ENCODE measurements at places on chromosomes 5 and 9. TPM values are rescaled to one million over a fixed set of nuclear protein-coding genes. Genes with fewer than 3 reads are reported as not detected.

The PCDHA1 gene
- total RNA-seq: not detected

The RNF180 gene
- not detected for total RNA-seq

The DMRT2 gene
- total RNA-seq: not detected

- no peak for DNase-seq
These were observed 8.3 kb downstream of the PPIC start for GRCh38 chr5:123028222-123028621.

- DNase-seq: no peak
These were observed 87.2 kb downstream of the MRPS27 start for GRCh38 chr5:72232838-72233237.

DNA sequence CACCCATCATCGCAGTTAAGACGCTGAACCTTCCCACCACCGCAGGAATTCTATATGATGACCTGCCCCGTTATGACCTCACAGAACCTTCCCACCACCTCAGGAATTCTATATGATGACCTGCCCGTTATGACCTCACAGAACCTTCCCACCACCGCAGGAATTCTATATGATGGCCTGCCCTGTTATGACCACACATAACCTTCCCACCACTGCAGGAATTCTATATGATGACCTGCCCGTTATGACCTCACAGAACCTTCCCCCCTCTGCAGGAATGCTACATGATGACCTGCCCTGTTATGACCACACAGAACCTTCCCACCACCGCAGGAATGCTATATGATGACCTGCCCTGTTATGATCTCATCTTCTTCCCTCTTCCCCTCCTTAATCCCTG is 64.3 kb downstream of the IRX1 start:
- DNase-seq: no peak

DNA sequence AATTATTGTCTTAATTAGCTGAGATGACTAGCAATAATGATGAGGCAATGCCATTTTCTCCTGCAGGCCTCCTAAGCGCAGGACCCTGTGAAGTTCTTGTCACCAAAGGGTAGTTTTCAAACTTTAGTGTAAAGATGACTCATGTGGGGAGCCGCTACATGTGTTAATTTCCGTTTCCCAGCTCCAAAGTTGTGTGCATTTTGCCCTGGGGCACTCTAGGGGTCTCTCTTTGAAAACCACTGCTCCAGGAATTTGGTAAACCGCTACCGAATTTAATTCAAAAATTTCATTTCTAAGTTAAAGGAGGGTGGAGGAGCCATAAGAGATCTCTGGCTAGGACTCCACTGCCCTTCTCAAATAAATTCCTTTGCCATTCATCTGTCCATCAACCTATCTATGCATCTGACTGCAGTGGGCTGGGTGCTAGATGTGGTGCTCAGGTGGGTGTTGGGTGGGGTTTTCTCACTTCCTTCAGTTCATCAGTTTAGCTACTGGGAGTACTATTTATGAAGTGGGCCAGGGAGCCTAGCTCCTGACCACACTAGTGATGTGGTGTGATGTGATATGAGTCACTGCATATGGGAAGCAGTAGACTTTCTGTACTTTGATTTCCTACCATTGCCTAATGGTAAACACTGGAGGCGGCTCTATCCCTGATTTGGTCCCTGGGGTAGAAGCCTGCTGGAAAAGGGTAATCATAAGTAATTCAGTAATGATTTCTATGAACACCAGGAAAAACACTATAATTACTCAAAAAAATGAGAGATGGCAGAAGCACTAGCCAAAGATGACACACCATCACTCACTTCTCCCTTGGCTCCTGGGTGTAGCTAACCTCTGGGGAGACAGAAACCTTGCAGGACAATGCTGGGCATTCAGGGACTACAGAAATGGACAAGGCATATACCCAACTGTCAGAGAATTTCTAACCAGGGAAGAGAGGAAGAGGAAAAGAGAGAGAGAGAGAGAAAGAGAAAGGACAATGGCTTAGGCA is 4.0 kb upstream of the ZSWIM6 start:
- no peak for DNase-seq

GRCh38 chr9:116453785-116454184 is 233.3 kb upstream of the TRIM32 start:
- DNase-seq: no peak

GRCh38 chr5:8613078-8613685 is 744.2 kb downstream of the MTRR start:
- DNase-seq: no peak

GRCh38 chr5:96807075-96807654 is 580 bp downstream of the ERAP1 start:
- DNase-seq: no peak

The SLC6A18 gene
- not detected for total RNA-seq

DNA sequence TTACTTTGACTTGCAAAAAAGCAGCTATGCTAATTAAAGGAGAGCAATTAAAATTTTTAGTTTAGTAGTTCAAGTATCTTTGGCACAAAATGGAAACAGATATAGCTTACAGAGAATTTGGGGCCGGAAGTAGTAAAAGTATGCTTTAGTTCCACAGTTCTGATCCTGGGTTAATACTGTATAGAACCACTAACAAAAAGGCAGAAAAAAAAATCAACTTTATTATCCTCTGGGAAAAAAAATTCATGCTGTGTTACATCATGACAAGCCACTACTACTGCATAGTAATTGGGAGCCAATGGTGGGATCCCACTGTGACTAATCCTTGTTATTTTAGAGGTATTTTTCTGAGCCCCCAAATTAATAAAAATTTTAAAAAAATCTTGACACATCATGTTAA is 246.8 kb upstream of the PRDM9 start:
- DNase-seq: no peak

- DNase-seq: no peak
These were observed 86.7 kb downstream of the STK32A start for GRCh38 chr5:147321569-147321968.

GRCh38 chr9:121944711-121945191 is 148.4 kb downstream of the TTLL11 start:
- no peak for DNase-seq

DNA sequence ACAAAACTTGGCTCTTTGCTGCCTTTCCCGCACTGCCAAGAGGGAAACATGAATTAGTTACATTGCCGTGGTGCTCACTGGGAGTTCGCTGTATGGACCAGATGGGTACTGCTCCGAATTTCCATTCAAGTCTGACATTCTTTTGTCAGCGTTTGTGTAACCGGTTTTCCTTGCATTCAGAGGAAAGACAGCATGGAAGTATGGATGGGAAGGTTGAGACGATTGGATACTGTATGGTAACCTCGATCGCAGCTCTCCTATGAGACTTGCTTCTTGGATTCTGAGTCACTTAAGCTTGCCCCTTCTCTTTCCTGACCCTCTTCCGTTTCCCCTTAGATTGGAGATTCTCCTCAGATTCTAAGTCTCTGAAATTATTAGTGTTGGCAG is 625 bp upstream of the UBLCP1 start:
- DNase-seq: no peak

DNA sequence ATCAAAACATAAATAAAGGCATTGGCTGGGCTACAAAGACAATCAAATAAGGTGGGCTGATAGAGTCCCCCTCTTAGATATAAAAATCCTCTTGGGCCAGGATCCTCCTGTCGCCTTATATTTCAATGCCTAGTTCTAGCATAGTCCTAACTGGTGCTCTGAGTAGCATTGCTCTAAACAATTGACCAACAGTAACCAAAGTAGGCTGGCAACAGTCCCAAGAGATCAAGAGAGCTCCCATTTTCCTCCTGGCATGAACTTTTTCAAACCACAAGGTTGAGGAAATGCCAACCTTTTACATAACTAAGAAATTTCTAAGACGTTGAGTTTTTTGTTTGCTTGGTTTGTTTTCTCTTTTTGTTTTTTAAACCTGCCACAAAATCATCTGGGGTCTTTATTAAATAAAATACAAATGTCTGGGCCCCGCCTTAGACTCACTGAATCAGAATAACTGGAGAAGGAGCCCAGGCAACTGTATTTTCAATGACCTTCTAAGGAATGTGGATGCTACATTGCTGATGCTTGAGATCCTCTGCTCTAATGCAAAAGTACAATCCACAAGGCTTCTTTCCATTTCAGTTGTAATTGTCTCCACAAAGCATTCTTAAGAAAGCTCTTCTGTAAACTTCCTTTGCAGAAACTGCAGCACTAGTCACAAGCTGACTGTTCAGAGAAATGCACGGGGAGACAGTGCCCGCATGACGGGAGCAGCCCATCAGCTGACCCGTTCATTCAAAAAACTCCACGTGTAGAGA is 2.9 kb downstream of the SLC45A2 start:
- no peak for DNase-seq

The PAEP gene
- not detected for total RNA-seq

The C5orf46 gene
- total RNA-seq: not detected

The PCDHB2 gene
- not detected for total RNA-seq

GRCh38 chr5:136191304-136192014 is 1.5 kb downstream of the SMIM32 start:
- DNase-seq: no peak

DNA sequence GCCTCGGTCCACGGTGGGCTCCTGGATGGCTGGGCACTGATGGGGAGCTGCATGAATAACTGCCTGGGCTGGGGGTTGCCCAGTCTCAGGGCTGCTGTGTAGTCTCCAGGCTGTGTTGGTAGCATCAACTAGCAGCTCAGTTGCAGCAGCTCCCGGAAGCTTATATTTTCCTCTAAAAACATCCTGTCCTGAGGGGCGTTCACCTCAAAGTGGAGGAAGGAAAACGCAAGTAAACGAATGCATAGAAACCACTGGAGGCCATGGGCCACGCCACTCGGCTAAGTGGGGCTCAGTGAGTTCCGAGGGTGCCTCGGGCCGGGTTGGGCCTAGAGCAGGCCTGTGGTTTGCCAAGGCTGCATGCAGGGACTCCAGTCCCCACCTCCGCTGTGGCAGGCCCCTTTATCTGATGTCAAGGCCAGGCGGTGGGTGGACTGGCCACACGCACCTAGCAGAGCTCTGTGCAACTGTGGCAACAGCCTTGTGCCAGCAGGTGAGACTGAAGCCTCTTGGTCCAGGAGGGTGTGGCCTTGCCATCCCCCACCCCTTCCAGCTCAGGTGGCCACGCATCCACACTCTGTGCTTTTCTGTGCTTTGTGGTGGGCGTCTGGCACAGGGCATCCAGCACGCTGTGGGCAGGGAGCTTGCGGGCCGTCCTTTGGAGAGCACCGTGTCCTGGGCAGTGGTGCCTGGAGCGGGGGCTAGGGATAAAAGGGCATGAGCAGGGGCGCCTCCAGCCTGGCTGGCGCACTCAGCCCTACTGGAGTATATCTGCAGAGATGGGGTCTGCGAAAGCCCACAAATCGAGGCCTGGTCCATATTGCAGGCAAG is 15.1 kb downstream of the TCF7 start:
- no peak for DNase-seq

- no peak for DNase-seq
These were observed 6.5 kb downstream of the ARL14EPL start for GRCh38 chr5:116038817-116039216.

The S1PR3 gene
- total RNA-seq: 0.58 TPM

The KCTD16 gene
- total RNA-seq: not detected

- DNase-seq: no peak
These were observed 38.9 kb upstream of the RNU6ATAC start for GRCh38 chr9:134203224-134203623.

The DOCK2 gene
- 134 TPM for total RNA-seq

The OR1J2 gene
- total RNA-seq: not detected

- no peak for DNase-seq
These were observed 67.1 kb downstream of the KLF4 start for GRCh38 chr9:107422189-107423185.

The IFNA4 gene
- total RNA-seq: not detected

The HCN1 gene
- total RNA-seq: not detected

- DNase-seq: no peak
These were observed 18.7 kb downstream of the CAST start for GRCh38 chr5:96680759-96681470.

The DMRT3 gene
- total RNA-seq: not detected

The C1QTNF3 gene
- total RNA-seq: 0.73 TPM

GRCh38 chr9:104872656-104873488 is 55.1 kb downstream of the ABCA1 start:
- no peak for DNase-seq

The TNFSF8 gene
- total RNA-seq: 130 TPM

The OR13C8 gene
- not detected for total RNA-seq

The CDH6 gene
- not detected for total RNA-seq

GRCh38 chr5:151659001-151659754 is 27.5 kb downstream of the SPARC start:
- DNase-seq: peak; percentile 73

GRCh38 chr9:16579872-16580432 is 290.5 kb downstream of the BNC2 start:
- DNase-seq: no peak

GRCh38 chr9:135403733-135404450 is 75.7 kb upstream of the PPP1R26 start:
- DNase-seq: no peak

DNA sequence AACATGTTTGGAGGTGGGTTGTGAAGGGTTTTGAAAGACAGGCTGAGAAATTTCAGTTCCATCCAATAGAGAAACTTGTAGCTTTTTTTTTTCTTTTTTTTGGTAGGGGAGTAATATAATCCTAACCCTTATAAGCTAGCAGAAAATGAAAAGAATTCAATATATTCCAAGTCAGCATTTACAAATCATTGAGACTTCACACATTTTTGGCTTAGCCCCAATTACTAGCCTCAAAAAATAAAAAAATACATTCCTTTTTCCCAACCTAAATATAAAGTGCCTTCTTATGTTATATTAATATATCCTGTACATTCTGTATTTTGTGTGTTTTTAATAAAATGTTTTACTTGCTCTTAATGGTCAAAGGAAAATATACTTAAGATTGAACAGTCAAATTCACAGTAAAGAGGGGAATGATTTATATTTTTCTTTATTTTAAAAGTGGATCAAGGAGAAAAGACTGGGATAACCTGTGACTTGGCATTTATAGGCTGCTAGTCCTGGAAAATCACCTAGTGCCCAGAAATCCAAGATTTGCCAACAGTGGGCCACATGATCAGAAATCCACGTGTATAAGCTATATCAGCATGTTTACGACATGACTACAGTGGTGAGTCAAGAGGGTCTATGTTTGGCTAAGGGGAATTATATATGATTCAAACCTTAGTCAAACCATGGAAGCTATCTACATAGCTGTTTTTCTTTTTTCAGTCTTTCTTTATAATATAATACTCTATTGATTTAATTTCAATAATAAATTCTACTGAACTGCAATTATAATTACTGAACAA is 14.5 kb downstream of the HACD4 start:
- no peak for DNase-seq

- peak; percentile 75 for DNase-seq
These were observed 34.5 kb upstream of the TCF7 start for GRCh38 chr5:134079748-134080581.

The PCDHA5 gene
- total RNA-seq: not detected

The FKTN gene
- 16.7 TPM for total RNA-seq

- no peak for DNase-seq
These were observed 9.9 kb downstream of the ZNF622 start for GRCh38 chr5:16455668-16456067.

The KIF4B gene
- not detected for total RNA-seq

GRCh38 chr9:7333719-7334118 is 465.9 kb downstream of the DMAC1 start:
- DNase-seq: no peak

GRCh38 chr5:103369125-103370120 is 110.9 kb downstream of the MACIR start:
- no peak for DNase-seq

- no peak for DNase-seq
These were observed 43.6 kb upstream of the RAD23B start for GRCh38 chr9:107239474-107239873.

The BTNL3 gene
- total RNA-seq: not detected

The SLC1A1 gene
- total RNA-seq: 0.05 TPM

- DNase-seq: peak; percentile 87
These were observed 7.9 kb upstream of the PSD2 start for GRCh38 chr5:139787568-139788293.

- DNase-seq: no peak
These were observed 151.4 kb upstream of the IQGAP2 start for GRCh38 chr5:76251656-76252055.

GRCh38 chr5:117681431-117682254 is 1107.0 kb upstream of the SEMA6A start:
- DNase-seq: no peak

All from activated T-cell treated with anti-CD3 and anti-CD28 coated beads, Interleukin-2, amount 50 U/mL, for 4 hours (primary cell).